Regular cardiac myocyte (primary cell): ENCODE measurements at places on chromosomes 2 and 18. TPM values are rescaled to one million over a fixed set of nuclear protein-coding genes. Genes with fewer than 3 reads are reported as not detected.

The FAHD2A gene
- total RNA-seq = 15.5 and 29.3 TPM in 2 replicates

The FAM110C gene
- under 0.01 and 1.4 TPM in 2 replicates for total RNA-seq

The FAM124B gene
- total RNA-seq = 0.38 and 0.56 TPM in 2 replicates

The NEB gene
- under 0.01 and 0.28 TPM in 2 replicates for total RNA-seq

The NFATC1 gene
- total RNA-seq = 1.1 and 2.3 TPM in 2 replicates

The CFAP65 gene
- not detected in 2 replicates for total RNA-seq

The CDH20 gene
- total RNA-seq = under 0.01 and 0.28 TPM in 2 replicates

The AOX1 gene
- 54.4 and 96.4 TPM in 2 replicates for total RNA-seq

The DNAJC5G gene
- not detected in 2 replicates for total RNA-seq

The CHCHD5 gene
- 4.5 and 9.8 TPM in 2 replicates for total RNA-seq

The SLC23A3 gene
- 0.58 and 1.7 TPM in 2 replicates for total RNA-seq

The KIF5C gene
- 0.28 and 0.38 TPM in 2 replicates for total RNA-seq

The IL1RN gene
- total RNA-seq = under 0.01 and 0.28 TPM in 2 replicates

The PROM2 gene
- total RNA-seq = under 0.01 and 0.28 TPM in 2 replicates
